Putamen (tissue), 1 donor: ENCODE measurements at places on chromosomes 7 and 10.

DNA sequence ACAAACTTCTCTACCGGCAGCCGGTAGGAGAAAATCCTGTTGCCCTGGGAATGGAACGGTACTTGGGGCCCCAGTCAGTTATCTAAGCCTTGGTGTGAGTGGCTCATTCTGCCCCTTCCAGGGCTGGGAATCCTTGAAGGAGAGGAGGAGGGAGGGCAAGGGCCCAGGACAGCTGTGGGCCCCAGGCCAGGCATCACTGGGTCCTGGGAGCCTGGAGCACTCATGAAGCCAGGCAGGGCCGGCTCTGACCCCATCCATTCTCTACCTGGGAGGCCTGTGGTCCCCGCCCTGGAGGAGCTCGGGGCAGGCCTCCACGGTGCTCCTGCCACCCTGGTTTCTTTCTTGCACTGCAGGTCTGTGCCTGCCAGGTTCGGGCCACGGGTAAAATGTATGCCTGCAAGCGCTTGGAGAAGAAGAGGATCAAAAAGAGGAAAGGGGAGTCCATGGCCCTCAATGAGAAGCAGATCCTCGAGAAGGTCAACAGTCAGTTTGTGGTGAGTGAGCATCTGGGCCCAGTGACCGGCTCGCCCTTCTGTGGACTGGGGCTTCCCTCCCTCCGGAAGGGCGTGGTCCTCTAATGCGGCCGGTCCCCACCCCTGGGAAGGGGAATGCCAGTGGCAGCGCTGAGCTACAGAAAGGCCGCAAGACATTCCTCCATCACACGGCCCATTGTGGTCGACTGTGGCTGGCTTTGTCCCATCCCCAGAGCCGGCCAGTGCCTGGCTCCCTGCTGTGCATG lies 111.3 kb downstream of the RGS10 start:
- no peak for DNase-seq

DNA sequence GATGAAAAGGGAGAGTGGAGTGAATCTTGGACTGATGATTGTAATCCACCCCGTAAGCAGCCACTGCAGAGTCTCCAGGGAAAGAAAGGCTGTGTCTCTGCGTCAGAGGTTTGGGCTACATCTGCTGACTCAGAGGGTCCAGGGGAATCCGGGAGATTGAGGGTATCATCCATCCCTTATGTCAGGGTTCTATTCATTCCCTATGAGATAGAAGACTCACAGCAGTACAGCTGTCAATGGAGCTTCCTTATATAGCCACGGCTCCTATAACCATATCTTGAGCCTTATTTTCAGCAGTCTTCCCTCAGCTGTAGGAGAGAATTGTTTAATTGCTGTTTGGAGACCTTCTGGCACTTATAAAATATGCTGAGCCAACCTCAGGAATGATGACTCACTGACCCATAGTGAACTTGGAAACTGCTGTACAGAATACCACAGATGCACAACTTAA lies 558.2 kb upstream of the PFKP start:
- no peak for DNase-seq

DNA sequence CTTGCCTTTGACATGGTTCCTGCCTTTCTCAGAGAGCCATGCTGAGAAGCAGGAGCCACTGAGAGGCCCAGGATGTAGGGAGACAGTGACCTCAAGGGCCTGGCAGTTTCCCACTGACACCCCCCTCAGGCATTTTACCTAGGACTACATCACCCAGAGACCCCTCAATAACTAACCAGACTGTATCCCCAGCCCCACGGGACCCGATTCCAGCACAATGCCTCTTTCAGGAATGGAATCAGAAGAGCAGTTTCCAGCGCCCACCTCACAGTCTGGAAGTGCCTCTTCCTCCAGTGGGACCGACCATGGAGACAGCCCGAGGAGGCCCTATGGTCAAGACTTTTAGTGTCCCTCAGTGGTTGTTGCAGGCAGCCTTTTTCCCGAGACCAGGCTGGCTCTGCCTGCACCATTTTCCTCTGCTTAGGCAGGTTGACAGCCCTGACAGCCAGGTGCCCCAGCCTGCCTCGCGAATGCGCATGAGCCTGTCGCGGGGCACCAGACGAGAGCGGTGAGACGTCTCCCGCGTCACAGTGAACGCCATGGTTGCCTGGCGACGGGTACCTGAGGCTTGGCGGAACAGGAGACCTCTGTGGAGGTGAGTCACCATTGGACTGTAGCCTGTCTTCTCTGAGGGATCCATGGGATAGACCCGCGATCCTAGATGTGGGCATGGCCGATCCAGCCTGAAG lies 28.4 kb upstream of the ZNF273 start:
- no peak for DNase-seq

DNA sequence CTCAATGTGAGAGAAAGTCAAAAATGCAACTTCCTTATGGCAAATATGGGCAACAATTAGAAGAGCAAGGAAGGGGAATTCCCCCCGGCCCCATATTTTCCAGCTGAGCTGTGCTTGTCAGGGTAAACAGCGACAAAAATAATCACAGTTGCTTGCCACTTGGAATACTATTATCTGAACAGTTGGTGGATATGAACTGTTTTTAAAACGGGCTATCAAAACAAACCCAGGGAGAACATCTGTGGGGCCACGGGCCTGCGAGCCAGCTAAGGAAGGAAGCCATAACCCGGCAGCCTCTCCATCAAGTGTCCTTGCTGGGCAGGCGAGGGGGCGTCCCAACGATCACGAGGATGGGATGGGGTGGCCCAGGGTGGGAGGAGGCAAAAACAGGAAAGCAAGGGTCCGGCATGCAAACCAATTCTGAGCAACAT lies 228.4 kb downstream of the ARHGAP12 start:
- no peak for DNase-seq

GRCh38 chr10:131980761-131981428 lies 828 bp downstream of the BNIP3 start:
- DNase-seq: no peak
